CD4-positive, alpha-beta memory T cell (primary cell): ENCODE measurements at places on chromosomes 1 and 21. TPM values are rescaled to one million over a fixed set of nuclear protein-coding genes. Genes with fewer than 3 reads are reported as not detected.

The PIP5K1A gene
- polyA plus RNA-seq, result 13.7 TPM

The GRIK3 gene
- not detected for polyA plus RNA-seq

The SDC3 gene
- polyA plus RNA-seq, result not detected

The CSF3R gene
- not detected for polyA plus RNA-seq

GRCh38 chr1:59678040-59678439 is 136.7 kb upstream of the HOOK1 start:
- H3K27ac ChIP-seq, result no peak overlapping the region
- no peaks in the 10 kb centered on the region for H3K36me3 ChIP-seq

DNA sequence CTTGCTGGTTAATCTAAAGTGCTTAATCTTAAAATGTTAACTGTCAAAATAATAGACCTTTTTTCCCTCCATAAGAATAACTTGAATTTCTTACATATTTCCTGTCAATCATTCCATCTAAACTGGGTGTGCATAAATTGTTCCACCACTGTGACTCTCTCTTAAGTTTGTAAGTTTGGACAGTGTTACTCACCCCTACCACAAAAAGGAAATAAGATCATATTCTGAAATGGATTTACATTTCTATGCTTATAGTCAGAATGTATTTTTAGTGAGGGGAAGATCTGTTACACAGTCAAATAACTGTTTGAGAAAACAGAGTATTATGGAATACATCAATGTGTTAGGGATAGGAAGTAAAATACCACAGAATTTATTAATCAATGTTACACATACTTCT is 109.6 kb upstream of the DPYD start:
- DNase-seq, result no peak
- no peaks in the 10 kb centered on the region for H3K27me3 ChIP-seq
- H3K4me3 ChIP-seq, result no peak overlapping the region
- H3K4me1 ChIP-seq, result no peaks in the 10 kb centered on the region
- no peaks in the 10 kb centered on the region for H3K36me3 ChIP-seq
- H3K27ac ChIP-seq, result no peak overlapping the region

GRCh38 chr21:45264912-45265515 is 22.7 kb downstream of the POFUT2 start:
- no peak overlapping the region for H3K4me3 ChIP-seq
- H3K27ac ChIP-seq, result no peak overlapping the region
- DNase-seq, result no peak
- no peaks in the 10 kb centered on the region for H3K27me3 ChIP-seq
- H3K4me1 ChIP-seq, result peaks cover 21% of the 10 kb centered on the region

DNA sequence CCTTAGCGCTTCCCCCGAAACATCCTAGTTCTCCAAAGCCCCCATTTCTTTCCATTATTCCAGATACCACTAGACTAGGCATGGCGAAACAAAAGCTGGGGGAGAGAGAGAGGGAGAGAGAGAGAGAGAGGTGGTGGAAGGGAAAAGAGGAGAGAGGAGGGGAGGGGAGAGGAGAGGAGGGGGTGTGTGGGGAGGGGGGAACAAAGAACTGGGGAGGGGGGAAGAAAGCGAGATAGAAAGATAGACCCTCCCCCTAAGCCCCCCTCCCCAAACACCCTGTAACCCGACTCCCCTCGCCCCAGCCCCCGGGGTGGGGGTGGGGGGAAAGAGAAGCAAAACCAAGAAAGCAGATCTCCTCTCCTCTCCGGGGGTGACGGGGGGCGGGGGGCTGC is 352 bp downstream of the MEX3A start:
- H3K36me3 ChIP-seq, result no peaks in the 10 kb centered on the region
- peak overlapping the region; percentile 68 for H3K4me3 ChIP-seq
- peaks cover 19% of the 10 kb centered on the region for H3K4me1 ChIP-seq
- no peak overlapping the region for H3K27ac ChIP-seq
